Memory B cell (primary cell): ENCODE measurements at places on chromosomes 6 and 20.
A peak's percentile ranks its signal among the peaks of the same experiment; 100 is the strongest.

GRCh38 chr6:5220443-5220842, 40.3 kb downstream of the LYRM4 start:
- no peaks in the 10 kb centered on the region for H3K27me3 ChIP-seq
- H3K4me3 ChIP-seq, result no peak overlapping the region
- no peak for DNase-seq
- no peak overlapping the region for H3K27ac ChIP-seq

DNA sequence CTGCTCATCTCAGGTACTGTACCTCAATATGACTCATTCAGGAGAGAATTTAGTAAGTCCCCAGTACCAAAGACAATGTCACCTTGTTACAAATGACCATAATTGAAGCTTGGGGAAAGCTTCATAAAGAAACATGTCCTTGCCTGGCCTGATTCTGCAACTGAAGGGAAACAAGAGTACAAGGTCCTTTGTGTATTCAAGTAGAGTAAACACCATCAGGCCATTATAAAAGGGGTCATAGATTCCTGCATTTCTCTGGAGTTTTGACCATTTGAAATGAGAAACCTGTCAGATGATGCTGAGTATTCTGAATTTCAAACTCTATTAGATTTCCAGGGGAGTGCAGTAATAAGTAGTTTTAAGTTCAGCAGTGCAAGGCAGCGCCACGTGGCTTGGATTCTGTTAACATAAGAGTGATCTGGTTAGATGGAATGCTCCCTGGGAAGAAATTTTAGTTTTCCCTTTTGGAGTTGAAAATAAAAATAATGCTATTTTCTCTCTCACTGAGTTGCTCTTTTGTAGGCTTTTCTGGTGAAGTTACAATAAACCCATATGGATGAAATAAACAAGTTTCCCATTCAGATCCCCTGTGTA, 1054.3 kb downstream of the EPHA7 start:
- no peak overlapping the region for H3K27ac ChIP-seq
- no peaks in the 10 kb centered on the region for H3K4me1 ChIP-seq
- DNase-seq, result no peak
- H3K36me3 ChIP-seq, result no peaks in the 10 kb centered on the region
- H3K27me3 ChIP-seq, result no peaks in the 10 kb centered on the region

GRCh38 chr6:110002676-110003075, 24.6 kb downstream of the GPR6 start:
- H3K4me1 ChIP-seq, result peaks cover 4% of the 10 kb centered on the region
- no peak overlapping the region for H3K27ac ChIP-seq
- H3K4me3 ChIP-seq, result no peak overlapping the region

DNA sequence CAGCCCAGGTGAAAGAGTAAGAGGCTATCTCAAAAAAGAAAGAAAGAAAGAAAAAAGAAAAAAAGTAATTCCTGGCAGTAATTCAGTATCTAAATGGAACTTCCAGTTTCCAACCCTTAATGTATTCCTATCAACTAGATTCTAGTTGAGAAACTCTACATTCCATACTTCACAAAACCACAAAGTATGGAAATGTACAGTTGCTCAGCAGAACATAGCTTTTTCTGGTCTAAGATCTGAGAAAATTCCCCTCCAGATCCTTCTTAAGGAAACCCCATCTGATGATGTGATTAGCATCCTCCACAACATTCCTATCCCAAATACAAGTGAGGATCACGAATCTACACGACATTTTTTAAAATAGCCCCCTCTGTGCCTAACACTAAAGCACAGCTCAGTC, 3.6 kb downstream of the ARMH2 start:
- peaks cover 6% of the 10 kb centered on the region for H3K4me1 ChIP-seq
- H3K4me3 ChIP-seq, result no peak overlapping the region
- H3K36me3 ChIP-seq, result no peaks in the 10 kb centered on the region
- H3K27me3 ChIP-seq, result no peaks in the 10 kb centered on the region
- no peak overlapping the region for H3K27ac ChIP-seq

DNA sequence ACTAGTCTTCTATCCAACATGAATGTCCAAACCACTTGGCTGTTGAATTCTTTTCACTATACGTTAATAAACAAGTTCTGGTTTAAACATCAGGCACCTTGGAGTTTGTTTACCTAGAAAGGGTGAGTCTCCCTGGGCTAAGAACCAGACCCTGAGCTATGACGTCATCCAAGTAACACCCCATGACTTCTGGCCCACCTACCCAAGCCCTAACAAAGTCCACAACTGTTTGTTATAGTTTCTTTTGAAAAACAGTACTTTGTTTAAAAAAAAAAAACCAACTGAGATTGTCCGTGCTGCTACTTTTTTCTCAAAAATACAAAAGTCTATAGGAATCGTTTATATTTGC, 146.9 kb upstream of the BEND6 start:
- no peaks in the 10 kb centered on the region for H3K4me1 ChIP-seq
- H3K27me3 ChIP-seq, result no peaks in the 10 kb centered on the region
- no peak overlapping the region for H3K4me3 ChIP-seq

GRCh38 chr20:3651204-3651962, 11.8 kb downstream of the GFRA4 start:
- no peak overlapping the region for H3K4me3 ChIP-seq
- DNase-seq, result no peak
- no peaks in the 10 kb centered on the region for H3K27me3 ChIP-seq
- H3K4me1 ChIP-seq, result peaks cover 9% of the 10 kb centered on the region
- no peak overlapping the region for H3K27ac ChIP-seq

GRCh38 chr6:63609231-63609630, 26.4 kb upstream of the PHF3 start:
- no peak for DNase-seq
- H3K36me3 ChIP-seq, result no peaks in the 10 kb centered on the region
- H3K4me3 ChIP-seq, result no peak overlapping the region
- H3K27ac ChIP-seq, result no peak overlapping the region
- peaks cover 2% of the 10 kb centered on the region for H3K4me1 ChIP-seq

GRCh38 chr6:33198853-33199436, 1.5 kb downstream of the RXRB start:
- H3K27ac ChIP-seq, result peak overlapping the region; percentile 77
- H3K4me3 ChIP-seq, result peak overlapping the region; percentile 99
- no peaks in the 10 kb centered on the region for H3K27me3 ChIP-seq
- H3K4me1 ChIP-seq, result peaks cover 49% of the 10 kb centered on the region
- DNase-seq, result no peak
- peaks cover 43% of the 10 kb centered on the region for H3K36me3 ChIP-seq

- DNase-seq, result no peak
- H3K4me1 ChIP-seq, result no peaks in the 10 kb centered on the region
- H3K4me3 ChIP-seq, result no peak overlapping the region
- H3K36me3 ChIP-seq, result no peaks in the 10 kb centered on the region
Measured at GRCh38 chr20:1207293-1207878, 4.1 kb downstream of the C20orf202 start.
